ENCODE measurements at places on chromosomes 7 and 10.

DNA sequence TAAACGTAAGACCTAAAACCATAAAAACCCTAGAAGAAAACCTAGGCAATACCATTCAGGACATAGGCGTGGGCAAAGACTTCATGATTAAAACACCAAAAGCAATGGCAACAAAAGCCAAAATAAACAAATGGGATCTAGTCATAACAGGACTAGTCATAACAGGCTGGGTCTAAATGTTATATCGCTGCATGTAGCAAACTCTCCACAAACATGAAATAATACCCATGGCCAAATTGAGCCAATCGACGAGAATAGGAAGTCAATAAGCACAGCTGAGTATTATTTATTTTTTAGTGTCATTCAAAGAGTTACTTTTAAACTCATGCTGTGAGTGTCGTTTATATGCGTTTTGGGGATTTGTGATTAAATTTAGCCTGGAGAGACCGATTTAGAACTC, 225.1 kb downstream of the TFEC start:
- no peak for DNase-seq

DNA sequence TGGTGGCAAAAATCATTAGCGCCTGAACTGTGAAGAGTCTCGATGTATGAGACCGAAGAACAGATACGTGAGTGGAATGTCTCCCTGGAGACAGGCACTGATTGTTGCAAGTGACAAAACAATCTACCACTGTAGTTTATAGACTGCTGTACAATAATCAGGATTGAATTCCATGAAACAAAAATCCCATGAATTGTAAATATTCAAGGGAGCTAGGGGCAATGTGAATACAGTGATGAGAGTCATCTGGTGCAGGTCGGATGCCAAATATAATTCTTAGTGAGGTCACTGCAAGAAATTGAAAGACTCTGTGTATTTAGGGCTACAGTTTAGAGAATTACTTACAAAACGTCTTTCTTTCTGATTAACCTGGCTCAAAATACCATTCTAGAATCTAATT, 594.4 kb upstream of the VSTM2A start:
- DNase-seq = no peak

- DNase-seq = no peak
These were observed 11.4 kb downstream of the JAZF1 start for GRCh38 chr7:28169230-28169629.

GRCh38 chr10:131695496-131696165, 205.2 kb upstream of the PPP2R2D start:
- DNase-seq = no peak
